Mesenteric fat pad (tissue), 1 donor: ENCODE measurements at places on chromosomes 7 and 10. TPM values are rescaled to one million over a fixed set of nuclear protein-coding genes. Genes with fewer than 3 reads are reported as not detected.
A peak's percentile ranks its signal among the peaks of the same experiment; 100 is the strongest.

- no peak for DNase-seq
These were observed 90.0 kb downstream of the TFEC start for GRCh38 chr7:115940460-115941060.

GRCh38 chr10:110442746-110443145, 55.0 kb upstream of the DUSP5 start:
- DNase-seq = peak; percentile 62

GRCh38 chr10:115092555-115093285, 445 bp upstream of the ATRNL1 start:
- DNase-seq = no peak

Gene HOXA9
- 10.4 TPM for total RNA-seq

Gene NCF1
- 8.6 TPM for total RNA-seq
